ENCODE measurements at places on chromosomes 3 and 15.

- no peak for DNase-seq
Measured at GRCh38 chr15:90681056-90681455, 36.1 kb upstream of the BLM start.

DNA sequence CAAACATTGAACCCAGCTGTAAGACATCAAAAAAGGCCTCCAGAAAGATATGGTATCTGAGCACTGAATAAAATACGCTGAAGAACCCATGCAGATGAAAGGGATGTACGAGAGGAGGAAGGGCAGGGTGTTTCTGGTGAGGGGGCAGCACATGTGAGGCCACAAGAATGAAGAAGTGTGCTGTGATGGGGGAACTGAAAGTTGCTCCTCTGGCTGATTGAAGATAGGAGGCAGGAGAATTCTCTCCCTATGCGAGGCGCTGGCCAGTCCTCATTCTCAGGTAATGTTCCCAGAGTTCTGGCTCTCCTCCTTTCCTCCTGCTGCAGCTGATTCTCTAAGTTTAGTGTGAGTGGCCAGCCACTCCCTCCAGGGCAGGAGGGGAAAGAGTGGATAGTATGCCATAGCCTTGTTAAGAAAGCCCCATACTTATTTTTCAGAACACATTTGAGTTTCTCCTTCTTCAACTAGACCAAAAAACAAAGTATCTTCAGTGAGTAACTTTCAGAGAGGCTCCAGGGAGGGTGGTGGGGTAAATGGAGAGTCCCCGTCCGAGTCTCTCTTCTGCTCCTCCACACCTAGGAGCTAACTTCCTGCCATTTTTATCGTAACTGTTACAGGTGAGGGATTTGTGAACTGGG, 26.9 kb upstream of the MYO1E start:
- DNase-seq: no peak

GRCh38 chr3:79097964-79098660, 669.7 kb downstream of the ROBO1 start:
- DNase-seq: no peak

GRCh38 chr15:64683378-64683777, 92.0 kb downstream of the RBPMS2 start:
- no peak for DNase-seq

DNA sequence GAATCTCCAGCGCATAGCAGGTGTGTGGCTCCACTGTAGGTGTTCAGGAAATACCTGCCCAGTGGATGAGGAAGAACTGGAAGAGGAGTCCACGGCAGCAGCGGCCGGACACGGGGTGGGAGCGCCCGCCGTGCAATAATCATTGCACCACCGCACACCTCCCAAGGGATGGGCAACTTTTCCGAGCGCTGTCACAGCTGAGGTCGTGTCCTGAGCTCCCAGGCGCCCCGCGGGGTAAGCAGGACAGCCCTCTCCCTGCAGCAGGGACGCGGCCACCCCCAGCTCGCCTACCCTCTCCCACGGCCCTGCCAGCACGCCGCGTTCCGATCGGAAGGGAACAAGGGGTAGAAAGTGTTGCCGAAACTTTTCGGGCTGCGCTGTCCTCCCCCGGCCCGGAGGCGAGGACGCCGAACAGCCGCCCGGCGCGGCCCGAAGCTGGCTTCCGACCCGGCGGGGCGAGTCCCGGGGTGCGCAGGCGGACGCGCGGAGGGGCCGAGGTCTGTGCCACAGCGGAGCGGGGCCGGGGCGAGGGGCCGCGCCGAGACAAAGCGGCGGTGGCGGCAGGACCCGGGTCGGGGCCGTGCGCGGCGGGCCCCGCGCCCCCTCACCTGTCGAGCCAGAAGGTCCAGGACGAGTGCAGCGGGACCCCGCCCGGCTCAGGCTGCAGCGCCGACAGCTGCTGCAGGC, 475 bp downstream of the EIF4E3 start:
- DNase-seq: peak; percentile 62

GRCh38 chr3:62558549-62559112, 185.3 kb upstream of the FEZF2 start:
- DNase-seq: no peak

DNA sequence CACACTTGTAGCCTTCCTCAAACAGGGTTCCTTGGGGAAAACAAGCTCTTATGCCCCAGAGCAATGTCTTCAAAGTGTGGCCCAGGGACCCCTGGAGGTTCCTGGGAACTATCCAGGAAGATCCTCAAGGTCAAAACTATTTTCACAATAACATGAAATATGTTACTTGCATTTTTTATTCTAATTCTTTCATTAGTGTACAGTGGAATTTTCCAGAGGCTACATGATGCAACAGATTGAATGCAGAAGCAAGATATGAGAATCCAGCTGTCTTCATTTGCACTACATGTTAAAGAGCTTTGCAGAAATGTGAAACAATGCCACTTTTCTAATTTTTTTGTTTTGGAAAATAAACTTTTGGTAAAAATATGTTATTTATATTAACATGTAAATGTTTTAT, 190.9 kb downstream of the SLC9A9 start:
- DNase-seq: no peak
